Vagina (tissue), 2 donors: ENCODE measurements at places on chromosomes 6 and 20.

- DNase-seq = no peak
These were observed 4.9 kb downstream of the TUBB start for GRCh38 chr6:30724906-30725667.

DNA sequence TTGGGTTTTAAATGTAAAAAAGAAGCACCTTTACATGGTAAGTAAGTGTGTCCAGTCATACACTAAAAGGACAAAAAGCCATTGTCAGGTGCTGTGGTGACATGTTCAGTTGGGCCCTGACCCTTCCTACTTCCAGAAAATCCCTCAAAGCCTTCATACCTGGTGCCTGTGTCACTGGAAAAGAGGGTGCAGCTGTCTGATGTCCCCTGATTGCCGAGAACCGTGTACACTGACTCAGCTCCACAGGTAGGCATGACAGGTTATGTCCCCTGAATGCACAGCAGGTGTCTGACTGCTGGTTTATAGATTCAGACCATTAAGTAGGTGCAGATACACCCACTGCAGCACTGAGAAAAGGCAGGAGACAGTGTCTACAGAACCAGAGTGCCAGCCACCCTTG, 99.1 kb downstream of the FOXC1 start:
- no peak for DNase-seq

GRCh38 chr6:87913974-87914373, 133.7 kb upstream of the SPACA1 start:
- DNase-seq = no peak

GRCh38 chr6:80508885-80509630, 402.6 kb downstream of the BCKDHB start:
- DNase-seq = no peak

DNA sequence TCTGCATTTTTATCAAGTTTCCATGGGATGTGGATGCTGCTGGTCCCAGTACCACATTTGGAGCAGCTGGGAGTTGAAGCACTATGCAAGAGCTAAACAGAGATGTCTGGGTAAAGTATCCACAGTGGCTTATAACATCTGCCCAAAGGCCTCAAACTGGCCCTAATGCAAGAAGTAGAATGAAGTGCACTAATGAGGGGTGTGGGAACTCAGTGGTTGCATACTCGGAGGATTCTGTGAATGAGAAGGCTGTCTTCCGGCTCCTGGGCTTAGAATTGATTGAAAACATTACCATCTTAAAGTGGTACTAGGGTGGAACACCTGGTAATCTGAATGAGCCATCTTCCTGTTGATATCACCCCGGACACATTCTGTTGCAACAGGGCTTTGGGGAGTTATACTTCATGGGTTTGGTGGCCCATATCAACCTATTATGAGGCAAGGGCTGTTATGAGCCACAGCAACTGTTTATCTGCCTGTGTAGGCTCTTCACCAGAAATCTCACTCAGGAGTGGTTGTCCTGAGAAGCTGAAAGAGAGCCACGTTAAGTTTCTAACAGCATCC, 54.7 kb upstream of the SNRPB2 start:
- DNase-seq = no peak

GRCh38 chr6:161400671-161401070, 126.8 kb upstream of the AGPAT4 start:
- no peak for DNase-seq

DNA sequence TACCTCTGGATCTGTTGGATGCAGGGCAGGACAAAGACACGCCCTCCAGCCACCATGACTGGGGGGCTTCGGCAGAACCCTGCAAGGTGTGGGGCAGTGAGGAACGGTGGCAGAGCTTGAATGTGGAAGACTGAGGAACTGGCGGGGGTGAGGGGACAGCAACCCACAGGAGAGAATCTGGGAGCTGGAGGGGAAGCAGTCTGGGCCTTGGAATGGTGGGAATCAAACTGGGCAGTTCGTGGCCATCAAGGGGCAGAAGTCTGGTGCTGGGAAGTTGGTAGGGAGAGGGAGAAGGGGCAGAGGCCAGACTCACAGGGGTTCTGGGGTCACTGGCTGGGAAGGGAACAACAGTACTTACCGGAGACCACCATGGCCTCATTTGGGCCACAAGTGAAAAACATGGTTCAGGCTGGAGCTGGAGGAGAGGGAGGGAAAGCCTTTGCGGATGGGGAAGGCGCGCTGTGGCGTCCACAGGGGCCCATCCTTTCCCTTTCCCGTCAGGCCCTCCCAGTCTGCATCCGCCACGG, 635 bp downstream of the FLOT1 start:
- no peak for DNase-seq

GRCh38 chr6:136890194-136890839, 31.8 kb upstream of the SLC35D3 start:
- DNase-seq = no peak

DNA sequence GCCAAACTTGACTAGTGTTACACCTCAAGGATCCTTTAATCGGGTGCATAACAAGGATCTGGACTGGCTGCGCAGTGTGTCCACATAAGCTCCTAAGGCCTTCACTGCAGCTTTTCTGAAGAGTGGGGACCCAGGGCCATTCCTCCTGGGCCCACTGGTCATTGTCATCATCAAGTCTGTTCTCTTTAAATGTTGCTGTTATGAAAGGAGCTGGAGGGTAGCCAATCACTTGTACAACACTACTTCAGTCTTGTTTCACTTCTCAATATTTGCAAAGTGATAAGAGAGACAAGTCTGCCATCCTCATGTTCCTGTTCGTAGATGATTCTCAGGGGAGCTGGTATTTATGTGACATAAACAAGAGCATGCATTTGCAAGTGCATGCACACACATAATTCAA, 149.8 kb downstream of the SYNDIG1 start:
- no peak for DNase-seq

DNA sequence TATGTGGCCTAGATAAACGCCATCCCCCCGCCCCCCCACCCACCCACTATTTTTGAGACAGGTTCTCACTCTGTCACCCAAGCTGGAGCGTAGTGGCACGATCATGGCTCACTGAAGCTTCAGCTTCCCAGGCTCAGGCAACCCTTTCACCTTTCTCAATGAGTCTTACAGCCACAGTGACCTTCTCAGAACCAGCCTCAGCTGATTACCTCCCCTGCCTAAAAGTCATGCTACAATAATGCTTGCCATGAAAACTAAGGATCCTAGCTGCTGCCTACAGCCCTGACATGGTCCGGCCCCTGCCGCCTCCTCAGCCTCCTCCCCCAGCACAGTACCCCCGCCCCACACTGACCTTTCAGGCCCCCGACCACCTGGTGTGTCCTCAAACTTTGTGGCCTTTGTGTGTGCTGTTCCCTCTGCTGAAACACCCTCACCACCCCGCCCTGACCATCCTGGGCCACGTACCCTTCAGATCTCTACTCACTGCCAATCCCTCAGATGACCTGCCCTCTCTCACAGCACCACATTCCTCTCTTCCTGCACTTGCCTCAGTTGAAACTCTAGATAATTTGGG, 31.3 kb downstream of the PNPLA1 start:
- no peak for DNase-seq

- no peak for DNase-seq
These were observed 442.1 kb downstream of the BCKDHB start for GRCh38 chr6:80548532-80548931.

DNA sequence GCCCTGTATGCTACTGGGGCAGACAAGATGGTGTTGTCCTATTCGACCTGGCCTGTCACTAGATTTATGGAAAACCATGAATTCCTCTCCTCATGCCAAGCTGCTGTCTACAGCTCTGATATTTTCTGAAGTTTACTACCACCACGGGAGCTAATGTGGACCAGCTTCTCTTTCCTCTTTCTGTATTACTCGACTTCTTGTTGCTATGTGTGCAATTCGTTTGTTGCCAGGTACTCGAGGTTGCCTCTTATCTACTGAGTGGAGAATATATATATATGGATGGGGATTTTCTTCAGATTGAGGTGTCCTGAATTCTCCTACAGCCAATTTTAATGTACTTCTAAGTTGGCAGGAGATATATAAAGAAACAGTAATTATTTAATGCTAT, 34.7 kb downstream of the MAN1A1 start:
- DNase-seq = no peak

- no peak for DNase-seq
These were observed 9.7 kb upstream of the CD83 start for GRCh38 chr6:14107711-14108494.

DNA sequence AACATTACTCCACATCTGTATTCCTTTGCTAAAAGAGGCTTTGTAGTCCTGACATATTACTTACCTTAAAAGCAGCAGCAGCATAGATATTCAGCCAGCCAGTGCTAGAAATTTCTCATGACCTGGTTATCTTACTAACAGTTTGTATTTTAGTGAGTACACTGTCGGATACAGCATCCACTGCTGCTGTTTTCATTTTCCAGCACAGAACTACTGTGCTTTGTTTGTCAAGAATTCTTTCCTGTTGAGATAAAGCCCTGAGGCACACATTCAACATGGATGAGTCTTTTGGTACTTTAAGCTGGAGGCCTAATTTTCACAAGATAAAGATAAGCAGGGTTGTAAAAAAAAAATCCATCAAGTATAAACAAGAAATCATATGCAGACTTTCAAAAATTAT, 311.2 kb upstream of the OPRM1 start:
- DNase-seq = no peak

- DNase-seq = no peak
These were observed 104.2 kb downstream of the HIVEP1 start for GRCh38 chr6:12116264-12116800.

DNA sequence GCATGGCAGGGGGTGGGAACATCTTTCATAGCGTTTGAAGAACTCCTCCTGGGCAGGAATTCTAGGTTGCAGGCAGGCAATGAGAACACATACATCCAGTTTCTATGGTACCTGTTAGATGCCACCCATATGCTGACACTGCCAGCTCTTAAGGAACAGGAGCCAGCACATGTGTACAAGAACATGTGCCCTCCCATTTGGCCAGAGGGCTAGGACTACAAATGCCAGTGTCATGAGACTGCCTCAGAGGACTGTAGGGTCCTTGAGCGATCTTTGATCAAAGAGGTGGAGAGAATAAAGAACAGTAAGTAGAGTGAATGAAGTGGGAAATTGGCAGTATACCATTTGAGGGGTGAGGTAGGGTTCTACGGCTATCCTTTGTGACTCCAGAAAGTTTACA, 45.8 kb downstream of the GCLC start:
- DNase-seq = no peak

GRCh38 chr20:62718546-62718945, 9.9 kb downstream of the NTSR1 start:
- DNase-seq = no peak

DNA sequence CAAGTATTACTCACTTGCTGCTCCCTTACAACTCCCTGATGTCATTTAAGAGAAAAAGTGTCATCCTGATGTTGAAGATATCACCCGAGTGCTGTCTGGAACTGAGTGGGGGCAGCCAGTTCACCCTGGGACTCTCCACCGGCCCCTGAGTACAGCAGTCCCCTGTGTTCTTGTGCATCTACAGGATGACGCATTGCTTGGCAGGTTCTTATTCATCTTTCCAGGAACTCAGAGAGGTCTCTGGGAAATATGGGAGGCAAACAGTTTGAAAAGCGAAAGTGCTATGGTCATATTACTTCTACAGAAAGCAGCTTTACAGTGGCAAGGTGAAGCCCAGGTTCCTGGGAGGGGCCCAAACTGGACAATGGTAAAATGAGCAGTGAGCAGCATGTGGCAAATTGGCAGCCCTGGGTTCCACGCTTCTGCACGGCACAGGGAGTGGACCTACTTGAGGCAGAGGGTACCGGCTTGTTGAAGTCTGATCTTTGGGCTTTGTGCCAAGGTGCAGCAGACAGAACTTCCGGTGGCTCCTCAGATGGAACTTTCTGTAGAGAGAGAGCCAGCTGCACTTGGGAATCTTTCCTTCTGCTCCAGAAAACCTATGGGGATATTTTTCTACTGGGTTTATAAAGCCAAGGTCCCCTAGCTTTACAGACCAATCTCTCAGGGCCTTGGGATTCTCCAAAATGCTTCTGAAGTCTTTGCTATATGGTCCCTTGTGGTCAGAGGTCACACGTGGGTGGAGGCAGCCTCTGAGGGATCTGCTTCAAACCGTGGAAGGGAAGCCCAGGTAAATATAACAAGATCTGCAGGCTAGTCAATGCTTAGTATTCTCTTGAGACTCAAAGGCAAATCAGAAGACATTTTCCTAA, 128.3 kb downstream of the MAP3K7 start:
- no peak for DNase-seq

DNA sequence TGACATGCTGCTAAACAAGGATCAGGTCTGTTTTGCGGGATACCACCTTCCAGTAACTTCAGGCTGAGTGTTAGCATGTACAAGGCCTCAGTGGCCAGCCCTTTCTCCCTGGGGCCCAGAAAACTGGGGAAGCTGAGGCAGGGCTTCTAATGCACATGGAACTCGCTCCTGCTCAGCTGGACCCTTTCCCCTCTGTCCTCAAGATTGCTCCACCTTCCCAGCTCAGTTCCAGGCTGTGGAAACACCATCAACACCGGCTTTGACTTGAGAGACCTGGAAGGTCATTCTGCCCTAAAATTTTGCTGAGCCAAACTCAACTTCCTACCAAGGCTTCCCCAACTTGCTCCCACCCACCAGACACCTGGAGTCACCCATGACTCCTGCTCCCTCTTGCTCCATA, 4.2 kb upstream of the BLCAP start:
- DNase-seq = peak; percentile 79

DNA sequence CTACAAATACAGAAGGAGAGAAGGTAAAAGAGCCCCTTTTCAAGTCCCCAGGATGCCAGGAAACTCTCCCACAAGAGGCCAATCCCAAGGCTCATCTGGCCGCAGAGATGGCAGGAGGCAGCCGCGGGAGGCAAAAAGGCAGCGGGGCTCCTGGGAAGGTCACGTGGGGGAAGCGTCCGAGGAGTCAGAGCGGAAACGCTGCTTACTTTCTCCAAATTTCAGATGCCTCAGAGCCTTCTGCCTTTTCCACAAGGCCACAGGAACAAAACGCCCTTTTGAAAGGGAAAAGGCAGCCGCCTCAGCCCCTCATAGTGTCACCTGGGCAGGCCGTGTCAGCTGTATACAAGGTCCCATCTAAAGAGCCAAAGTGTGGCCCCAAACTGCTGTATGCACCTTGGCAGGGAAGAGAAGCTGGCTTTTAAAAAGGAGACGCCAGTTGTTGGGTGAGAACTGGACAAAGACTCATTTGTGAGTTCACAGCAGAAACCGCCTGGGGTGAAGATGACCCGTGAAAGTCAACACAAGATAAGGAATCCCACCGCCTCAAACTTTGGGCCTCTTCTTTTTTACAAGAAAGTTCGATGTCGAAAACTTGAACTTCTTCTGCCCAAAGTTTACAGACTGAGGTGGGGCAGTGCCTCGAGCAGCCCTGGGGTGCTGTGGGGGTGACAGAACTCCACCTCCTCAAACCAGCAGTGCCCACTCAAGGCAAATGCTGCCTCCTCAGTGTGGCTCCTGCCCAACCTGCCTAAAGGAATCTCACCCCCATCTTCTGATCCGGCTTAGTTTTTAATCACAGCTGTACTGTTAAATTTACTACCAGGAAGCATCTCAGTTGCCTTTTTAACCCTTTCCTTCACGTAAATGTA, 45.4 kb downstream of the EZR start:
- no peak for DNase-seq

- peak; percentile 71 for DNase-seq
These were observed 129.4 kb downstream of the BCAS1 start for GRCh38 chr20:53940907-53941545.

DNA sequence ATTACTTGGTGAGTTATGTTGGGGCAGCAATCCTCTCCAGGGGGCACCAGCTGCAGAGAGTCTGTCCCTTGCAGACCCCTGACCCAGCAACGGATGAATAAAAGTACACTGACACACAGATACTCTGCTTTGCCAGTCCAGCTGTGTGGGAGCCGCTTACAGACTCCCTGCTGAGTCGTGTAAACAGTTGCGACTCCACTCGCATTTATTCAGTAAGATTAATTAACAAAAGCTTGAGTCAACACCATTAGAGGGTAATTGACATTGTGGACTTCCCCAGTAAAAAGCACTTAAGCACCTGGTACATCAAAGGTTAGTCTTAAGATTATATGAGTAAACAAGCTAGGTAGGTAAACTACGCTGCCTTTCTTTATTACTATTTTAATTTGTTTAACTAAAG, 92.0 kb upstream of the TMEM181 start:
- DNase-seq = no peak
